Stimulated activated CD4-positive, alpha-beta T cell treated with anti-CD3 and anti-CD28 coated beads, Interleukin-12 subunit alpha, Interleukin-12 subunit beta, amount 100 ng/mL, for 4 hours (primary cell): ENCODE measurements at places on chromosomes 6 and 20.

GRCh38 chr6:117552618-117553017 is 49.7 kb downstream of the GOPC start:
- DNase-seq = no peak

DNA sequence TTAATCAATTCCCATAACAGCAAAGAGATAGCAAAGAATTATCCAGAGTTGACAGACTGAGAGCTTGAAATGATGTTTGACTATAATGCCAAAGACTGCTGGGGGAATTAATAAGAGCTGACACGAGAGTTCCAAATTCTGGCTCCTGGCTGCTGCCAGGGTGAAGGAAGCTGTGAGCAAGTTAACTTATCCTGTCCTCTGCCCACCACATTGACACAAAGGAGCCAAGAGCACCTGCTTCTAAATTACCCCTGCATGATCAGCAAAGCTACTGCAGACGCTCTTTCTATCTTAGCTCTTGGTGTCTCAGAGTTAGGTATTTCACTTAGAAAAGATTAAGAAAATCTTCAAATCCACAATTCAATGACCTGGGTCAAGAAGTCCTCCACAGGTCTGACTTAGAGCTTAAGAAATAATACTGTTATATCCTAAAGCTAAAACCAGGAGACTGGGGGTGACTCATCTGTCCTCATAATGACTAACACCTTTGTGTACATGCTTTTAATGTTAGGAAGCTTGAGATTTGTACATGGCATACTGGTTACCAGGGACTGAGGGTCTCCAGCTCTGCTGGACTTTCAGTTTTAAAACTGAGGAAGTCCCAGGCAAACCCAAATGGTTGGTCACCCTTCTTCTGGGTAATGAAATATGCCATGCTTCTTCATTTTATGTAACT is 13.2 kb upstream of the FRK start:
- DNase-seq = no peak

DNA sequence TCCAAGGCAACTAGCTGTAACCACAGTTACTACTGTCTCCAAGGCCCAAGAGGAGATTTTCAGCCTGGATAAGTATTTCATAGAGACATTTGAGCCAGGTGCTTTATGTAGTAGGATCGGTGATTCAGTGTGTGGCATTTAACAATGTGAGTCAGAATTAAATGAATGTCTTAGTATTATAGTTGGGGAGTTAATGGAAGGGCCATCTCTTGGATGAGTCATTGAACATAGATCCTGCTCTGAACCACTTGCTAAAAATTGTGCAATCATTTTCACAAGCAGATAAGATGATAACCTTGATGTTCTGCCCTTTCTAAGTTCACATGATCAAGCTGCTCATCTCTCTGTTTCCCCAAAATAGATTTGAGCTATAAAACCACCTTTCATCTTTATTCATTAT is 668.9 kb upstream of the CITED2 start:
- DNase-seq = no peak

DNA sequence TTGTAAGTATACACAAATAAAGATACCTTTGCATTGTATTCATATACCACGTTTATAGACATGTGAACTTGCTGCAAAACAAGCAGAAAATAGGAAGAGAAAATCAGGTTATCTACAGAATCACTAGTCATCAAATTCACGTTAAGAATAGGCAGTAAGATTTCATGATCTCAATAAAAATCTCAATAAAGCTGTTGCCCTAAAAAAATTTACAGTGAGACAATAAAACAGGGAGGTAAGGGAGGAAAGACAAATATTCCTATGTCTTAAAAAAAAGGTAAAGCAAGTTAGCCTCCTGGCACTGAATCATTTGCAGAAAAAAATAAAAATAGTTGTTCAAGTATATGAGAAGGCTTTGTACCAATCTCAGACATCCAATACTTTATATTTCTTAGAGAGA is 44.1 kb downstream of the GPX5 start:
- no peak for DNase-seq

DNA sequence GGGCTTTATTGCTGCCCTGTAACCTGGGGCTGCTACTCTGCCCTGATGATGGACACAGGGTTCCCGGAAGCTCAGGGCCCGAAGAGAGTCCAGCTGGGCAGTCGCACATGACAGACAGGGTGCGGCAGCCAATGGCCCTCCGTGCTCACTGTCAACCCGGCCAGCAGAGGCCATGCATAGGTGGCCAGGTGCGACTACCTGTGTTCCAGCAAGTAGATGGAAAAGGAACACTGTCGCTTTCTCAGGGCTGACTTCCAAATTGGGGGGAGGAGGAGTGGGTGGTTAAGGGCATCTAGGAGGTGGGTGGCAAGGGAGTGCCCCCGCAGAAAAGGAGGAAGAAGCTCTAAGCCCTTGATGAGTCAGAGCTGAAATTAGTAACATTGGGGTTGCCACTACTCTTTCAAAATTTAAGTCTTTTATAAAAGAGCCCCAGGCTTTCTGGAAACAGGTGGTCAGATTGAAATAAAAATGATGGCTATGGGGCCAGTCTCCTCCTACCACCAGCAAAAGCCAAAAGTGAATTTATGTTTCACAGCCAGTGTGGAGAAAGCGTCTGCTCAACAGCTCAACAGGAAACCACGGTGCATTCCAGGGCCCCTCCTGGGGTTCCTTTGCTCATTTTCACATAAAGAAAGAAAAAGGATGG is 2.3 kb upstream of the RAMACL start:
- DNase-seq = no peak

DNA sequence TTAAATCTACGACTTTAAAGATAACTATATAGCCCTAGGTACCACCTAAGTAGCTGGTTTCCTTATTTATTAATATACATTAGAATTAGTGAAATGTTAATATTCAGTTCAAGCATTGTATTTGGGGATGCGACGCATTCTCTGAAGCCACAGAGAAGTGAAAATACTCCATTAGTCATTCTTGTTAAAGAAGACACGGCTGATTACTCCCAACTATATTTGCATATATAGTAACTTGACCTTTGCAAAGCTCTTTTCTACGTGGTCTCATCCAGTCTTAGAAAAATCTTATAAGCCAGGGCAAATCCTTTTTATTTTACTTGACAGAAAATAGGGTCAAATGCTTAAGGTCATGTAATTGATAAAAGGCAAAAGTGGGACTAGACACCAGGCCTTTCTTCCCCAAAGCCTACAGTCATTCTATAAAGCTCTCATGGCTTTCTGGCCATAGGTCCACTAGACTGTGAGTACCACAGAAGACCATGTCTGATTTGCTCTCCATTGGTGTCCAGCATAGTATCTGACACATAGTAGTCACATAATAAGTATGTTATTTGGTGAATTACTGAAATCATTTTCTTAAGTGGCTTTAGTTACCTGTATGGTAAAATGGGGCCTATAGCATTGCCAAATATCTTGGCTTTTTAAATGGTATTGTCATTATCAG is 11.3 kb downstream of the ZHX3 start:
- DNase-seq = no peak

GRCh38 chr6:89008001-89008814 is 44.8 kb upstream of the RNGTT start:
- DNase-seq = no peak
